ENCODE measurements at places on chromosomes 4 and X.

GRCh38 chrX:148298737-148299136 lies 201.7 kb upstream of the AFF2 start:
- DNase-seq = no peak

- no peak for DNase-seq
Measured at GRCh38 chr4:169243825-169244609, 26.7 kb downstream of the SH3RF1 start.

DNA sequence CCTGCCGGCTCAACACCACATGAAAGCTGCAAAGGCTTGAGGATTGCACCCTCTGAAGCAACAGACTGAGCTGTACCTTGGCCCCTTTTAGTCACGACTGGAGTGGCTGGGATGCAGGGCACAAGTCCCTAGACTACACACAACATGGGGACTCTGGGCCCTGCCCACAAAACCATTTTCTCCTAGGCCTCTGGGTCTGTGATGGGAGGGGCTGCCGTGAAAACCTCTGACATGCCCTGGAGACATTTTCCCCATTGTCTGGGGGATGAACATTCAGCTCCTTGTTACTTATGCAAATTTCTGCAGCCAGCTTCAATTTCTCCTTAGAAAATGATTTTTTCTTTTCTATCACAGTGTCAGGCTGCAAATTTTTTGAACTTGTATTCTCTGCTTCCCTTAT lies 123.5 kb upstream of the SMARCAD1 start:
- DNase-seq = no peak

GRCh38 chr4:88613417-88613875 lies 21.2 kb downstream of the HERC3 start:
- DNase-seq = no peak

DNA sequence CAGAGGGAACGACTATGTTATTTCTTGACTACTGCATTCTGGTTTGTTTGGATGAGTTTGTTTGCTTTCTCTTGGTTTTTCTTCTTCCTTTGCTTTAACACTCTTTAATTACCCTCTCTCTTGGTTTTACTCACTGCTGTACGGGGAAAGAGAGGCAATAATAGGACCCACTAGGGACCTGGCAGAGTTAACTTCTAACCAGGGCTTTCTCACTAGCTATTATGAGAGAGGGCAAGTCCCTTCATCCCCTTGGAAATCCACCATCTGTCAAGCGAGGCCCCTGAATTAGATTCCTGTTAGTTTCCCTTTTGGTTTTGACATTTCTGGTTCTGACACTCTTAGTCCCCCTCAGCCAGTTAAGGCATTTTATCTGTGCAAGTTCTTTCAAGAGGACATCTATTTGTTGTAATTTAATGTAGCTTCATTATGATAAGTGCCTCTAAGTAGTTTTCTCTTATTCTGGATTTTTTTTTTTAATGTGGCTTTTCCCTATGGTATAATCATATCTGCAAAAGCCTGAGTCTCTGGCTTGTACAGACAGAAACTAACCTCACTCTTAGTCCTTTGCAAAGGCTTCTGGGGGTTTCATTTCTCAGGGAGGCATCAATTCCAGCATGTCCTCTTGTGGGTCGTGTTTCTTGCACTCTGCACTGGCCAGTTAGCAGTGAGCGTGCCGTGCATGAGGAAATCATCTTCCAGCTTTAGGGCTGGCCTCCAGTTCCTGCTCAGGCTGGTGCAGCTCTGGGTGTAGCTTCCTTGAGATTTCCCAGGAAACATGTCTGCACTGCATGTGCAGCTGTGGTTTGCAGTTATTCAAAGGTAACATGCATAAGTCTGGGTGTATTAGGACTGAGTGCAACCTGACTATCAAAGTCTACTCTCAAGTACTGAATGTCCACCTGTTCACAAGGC lies 221.3 kb downstream of the STIM2 start:
- no peak for DNase-seq

DNA sequence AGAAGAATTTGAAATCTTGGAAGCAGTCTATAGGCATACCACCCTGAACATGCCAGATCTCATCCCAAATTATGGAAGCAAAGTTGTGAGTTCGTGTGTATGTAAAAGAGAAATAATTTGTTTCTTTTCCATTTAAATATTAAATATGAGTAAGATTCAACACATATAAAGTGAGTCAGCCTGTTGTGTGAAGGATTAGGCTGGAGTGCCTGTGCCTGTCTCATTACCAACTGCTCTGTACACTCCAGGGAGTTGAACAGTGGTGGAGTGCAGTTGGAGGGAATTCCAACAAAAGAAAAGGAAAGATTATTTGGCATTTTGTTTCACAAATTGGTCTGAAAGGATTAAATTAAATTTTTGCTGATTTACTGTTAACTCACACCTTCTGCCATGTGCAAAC lies 435.6 kb downstream of the FAT4 start:
- no peak for DNase-seq

DNA sequence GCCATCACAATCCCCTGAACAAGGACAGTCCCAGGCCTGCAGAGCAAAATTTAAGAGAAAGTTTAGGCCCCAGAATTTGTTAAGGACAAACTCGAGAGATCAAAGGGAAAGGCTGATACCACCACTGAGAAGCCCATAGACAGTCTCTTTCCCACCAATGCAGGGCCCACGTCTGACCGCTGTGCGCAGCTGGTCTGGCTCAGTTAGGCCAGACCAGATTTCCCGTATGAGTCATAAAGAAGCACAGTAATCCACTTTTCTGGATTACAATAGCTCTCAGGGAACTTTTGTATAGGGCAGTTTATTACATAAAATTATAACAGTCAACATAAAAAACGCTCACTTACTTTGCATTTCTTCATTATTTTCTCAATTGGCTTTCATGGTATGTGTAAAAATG lies 259.5 kb downstream of the RCHY1 start:
- DNase-seq = no peak

- DNase-seq = no peak
Measured at GRCh38 chr4:76058302-76058701, 16.2 kb upstream of the ART3 start.

DNA sequence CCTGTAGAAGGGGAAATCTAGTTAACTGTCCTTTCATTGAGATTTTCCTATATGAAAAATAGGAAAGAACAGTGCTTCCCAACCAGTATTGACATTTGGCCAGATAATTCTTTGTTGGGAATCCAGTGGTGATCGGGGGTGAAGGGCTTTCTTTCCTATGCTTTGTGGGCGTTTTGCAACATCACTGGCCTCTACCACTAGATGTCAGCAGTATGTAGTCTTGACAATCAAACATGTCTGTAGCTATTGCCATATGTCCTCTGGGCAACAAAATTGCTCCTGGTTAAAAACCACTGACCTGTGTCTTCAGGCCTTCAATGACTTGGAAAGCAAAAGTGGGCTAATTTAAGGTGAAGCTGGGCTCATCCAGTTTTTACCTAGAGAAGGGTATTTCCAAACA lies 658.5 kb downstream of the DACH2 start:
- DNase-seq = no peak

DNA sequence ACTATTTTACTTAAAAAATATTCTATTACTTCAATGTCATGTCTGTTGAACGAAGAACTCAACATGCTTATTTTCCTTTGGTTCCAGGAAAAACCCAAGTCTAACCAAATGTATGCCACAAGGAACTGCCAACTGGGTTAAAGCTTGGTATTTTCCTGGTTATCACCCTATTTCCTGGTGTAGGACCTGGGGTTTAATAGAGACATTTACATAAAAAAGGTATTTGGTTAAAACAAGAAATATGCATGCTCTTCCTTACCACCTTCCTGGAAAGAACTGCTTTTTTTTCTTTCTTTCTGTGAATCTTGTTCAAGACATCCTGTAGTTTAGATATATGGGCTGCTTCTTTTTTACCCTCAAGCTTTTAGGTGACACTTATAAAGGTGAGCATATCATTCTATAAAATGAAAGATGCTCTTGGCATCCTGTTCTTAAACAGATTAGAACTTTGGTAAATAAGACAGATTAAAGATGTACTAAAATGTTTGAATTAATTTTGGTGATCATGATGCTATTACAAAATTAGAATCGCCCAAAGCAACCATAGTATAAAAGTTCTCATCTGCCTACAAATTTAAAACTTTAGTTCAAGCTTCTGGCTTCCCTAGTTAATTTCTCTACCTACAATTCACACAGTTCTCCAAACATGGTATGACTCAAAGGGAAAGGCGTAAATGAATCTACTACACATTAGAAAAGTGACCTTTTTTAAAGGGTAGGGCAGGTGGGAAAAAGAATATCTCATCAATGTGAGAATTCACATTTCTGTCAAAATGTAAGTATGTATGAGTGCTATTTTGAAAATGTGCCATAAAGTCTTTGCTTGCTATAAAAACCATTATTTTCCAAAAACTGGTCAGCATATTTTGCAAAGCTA lies 103.5 kb downstream of the CNOT6L start:
- DNase-seq = no peak

DNA sequence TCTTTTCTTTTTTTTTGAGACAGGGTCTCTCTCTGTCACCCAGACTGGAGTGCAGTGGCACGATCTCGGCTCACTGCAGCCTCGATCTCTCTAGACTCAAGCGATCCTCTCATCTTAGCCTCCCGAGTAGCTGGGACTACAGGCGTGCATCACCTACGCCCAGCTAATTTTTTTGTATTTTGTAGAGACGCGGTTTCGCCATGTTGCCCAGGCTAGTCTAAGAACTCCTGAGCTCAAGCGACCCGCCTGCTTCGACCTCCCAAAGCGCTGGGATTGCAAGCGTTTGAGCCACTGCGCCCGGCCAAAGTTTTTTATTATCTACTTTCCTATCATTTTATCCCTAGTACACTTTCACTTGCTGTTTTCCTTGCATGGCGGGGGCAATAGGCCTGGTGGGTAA lies 1.4 kb downstream of the UBA6 start:
- no peak for DNase-seq

- no peak for DNase-seq
Measured at GRCh38 chrX:10932842-10933440, 178.2 kb upstream of the HCCS start.

- DNase-seq = no peak
Measured at GRCh38 chr4:77801260-77801608, 17.9 kb downstream of the CNOT6L start.

DNA sequence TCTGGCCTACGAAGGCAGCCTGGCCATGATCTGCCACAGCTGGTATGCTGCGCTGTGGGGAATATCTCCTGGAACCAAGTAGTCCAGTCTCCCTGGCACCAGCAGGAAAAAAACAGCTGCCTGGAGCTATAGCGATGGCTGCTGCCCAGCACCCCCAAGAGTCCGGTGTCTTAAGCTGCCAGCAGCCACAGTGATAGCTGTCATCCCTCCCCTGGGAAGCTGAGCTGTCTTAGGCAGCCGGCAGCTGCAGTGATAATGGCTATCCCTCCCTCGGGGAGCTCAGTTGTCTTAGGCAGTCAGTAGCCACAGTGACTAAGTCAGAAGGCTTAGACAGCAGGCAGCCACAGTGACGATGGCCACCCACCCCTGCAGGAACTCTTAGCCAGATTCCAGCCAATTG lies 205.1 kb downstream of the STPG2 start:
- no peak for DNase-seq

All from stimulated activated CD8-positive, alpha-beta memory T cell treated with anti-CD3 and anti-CD28 coated beads, Interleukin-2, amount 100 ng/mL, for 48 hours (primary cell).